Foreskin melanocyte (primary cell): ENCODE measurements at places on chromosomes 4 and X.
A peak's percentile ranks its signal among the peaks of the same experiment; 100 is the strongest.

DNA sequence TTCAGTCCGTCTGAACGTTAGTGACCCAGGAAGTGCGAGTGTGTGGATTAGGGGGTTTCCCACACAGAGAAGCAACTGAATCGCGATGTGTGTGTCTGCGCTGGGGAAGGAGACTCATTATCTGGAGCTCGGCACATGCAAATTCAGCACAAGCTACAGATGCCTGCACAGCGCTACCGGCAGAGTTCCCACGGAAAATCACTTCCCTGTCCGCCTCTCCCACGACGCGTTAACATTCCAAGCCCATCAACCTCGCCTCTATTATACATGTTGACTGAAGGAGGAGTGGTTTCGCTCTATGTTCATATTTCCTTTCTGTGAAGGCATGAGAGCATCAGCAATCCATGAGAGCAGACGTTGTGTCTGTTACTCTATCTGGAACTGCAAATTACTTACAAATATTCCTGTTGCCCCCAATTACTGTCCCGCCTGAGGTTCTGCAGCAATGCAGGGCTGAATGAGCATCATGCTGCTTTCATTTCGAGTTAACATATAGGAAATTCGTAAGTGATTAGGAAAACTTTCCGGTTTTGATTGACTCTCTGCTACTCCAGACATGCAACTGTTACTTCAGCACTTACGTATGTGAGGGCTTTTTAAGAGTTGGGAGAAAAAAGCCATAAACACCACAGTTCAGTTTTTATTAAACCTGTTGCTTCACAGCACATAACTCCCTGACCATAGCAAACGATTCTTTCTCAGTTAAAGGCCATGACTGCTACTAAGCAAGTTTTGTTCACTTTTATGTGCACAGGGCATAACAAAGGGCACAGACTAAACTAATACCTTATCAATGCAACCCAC lies 15.0 kb upstream of the MTNR1A start:
- no peak for DNase-seq

GRCh38 chr4:7658341-7659204 lies 223.8 kb upstream of the PSAPL1 start:
- peak; percentile 16 for DNase-seq

- DNase-seq: no peak
Measured at GRCh38 chr4:94507708-94508107, 56.0 kb downstream of the PDLIM5 start.

GRCh38 chrX:18042776-18043175 lies 177.9 kb downstream of the BEND2 start:
- DNase-seq: no peak

- no peak for DNase-seq
Measured at GRCh38 chr4:162839814-162840213, 326.9 kb downstream of the NAF1 start.
